ENCODE measurements at places on chromosomes 12 and 14. TPM values are rescaled to one million over a fixed set of nuclear protein-coding genes. Genes with fewer than 3 reads are reported as not detected.

COX8C gene
- total RNA-seq, result not detected

PTGER2 gene
- total RNA-seq, result 2.1 TPM

KLRF1 gene
- total RNA-seq, result not detected

LYZ gene
- total RNA-seq, result 0.21 TPM

ANO4 gene
- 0.48 TPM for total RNA-seq

Measured in osteocyte (in vitro differentiated cells).